ENCODE measurements at places on chromosomes 7 and 10.

DNA sequence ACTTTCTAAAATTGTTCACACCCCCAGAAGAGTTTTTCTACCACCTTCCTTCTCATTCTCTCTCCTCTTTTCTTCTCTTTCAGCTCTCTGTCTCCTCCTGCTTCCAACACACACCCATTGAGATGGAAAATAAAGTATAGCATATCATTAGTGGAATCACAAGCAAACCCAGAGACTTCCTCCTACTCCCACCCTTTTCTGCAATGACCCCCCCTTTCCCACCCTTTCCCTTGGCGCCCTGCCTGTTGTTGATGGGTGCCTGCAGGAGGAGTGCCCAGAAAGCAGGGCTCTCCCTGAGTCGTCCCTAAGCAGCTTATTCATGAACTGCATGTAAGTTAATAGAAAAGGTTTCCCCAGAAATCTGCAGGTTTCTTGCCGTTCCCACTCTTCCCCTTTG, 300.0 kb downstream of the PLXNA4 start:
- no peak for DNase-seq

DNA sequence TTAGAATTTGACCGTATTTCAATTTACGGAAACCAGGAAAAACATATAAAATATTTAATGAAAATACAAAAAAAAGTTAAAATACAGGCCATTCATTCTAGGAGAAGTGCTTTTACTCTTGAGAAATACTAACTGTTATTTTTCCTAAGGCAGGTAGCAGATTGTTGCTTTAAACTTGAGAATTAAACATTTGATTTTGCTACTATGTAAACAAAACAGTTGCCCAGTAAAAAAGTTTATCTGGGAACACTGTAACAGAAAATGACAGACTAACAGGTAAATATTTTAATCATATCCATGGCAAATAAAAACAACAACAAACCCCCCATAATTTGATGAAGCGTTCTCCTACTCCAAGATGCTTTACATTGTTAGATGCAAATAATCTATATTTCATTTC, 350.5 kb downstream of the CRPPA start:
- no peak for DNase-seq

DNA sequence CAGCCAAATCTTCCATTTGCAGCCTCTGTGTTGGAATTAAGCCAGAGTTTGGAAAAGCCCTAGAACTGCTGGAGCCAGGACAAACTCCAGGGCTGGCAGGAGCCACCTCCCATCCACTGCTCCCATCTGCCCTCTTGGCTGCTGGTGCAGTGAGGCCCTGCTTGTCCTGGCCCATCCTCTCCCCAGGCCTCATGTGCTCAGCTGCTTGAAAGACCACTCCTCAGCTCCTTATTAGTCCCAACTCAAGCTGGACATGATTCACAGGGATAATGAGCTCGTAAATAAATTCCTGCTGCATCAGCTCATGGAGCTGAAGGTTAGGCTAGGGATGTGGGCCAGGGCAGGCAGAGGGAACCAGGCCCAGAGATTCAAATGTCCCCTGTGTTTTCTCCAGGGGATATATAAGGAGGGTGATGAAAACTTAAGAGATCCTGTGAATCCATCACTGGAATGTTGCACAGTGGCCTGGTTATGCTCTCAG, 282.8 kb downstream of the RPS24 start:
- DNase-seq, result no peak

- DNase-seq, result no peak
Observed at GRCh38 chr7:86444245-86444644, 199.5 kb upstream of the GRM3 start.

- peak; percentile 49 for DNase-seq
Observed at GRCh38 chr10:102120991-102121738, 997 bp upstream of the LDB1 start.

DNA sequence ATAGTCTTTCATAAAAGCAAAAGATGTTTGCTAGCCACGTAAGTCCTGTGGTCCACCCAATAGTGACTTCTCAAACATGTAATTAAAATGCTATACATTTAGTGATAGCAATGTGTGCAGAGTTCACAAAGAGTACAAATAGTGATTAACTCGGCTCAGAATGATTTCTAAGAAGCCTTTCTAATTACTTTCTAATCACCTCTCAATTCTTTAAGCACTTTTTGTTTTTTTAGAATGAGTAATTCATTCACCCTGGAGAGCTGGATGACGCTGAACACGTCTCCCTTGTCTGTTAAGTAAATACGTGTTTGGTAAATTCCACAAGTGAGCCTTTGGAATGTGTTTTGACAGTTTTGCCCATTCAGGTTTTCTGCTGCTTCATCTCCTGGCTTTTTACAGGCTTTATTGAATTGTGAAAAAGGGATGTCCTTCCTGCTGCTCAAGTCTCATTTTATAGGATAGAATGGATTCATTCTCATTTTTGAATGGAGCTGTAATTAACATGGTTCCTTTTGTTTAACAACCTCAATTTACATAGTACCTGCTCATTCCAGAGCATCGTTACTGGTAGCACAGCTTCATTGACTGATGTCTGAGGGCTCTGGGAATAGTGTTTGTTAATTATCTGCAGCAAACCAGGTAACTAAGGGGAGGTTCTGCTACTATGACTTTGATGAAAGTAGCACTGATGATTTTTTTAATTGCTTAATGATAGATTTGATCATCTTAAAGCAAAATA, 212.1 kb downstream of the VTI1A start:
- no peak for DNase-seq

GRCh38 chr7:35556515-35557471, 138.1 kb downstream of the HERPUD2 start:
- no peak for DNase-seq

DNA sequence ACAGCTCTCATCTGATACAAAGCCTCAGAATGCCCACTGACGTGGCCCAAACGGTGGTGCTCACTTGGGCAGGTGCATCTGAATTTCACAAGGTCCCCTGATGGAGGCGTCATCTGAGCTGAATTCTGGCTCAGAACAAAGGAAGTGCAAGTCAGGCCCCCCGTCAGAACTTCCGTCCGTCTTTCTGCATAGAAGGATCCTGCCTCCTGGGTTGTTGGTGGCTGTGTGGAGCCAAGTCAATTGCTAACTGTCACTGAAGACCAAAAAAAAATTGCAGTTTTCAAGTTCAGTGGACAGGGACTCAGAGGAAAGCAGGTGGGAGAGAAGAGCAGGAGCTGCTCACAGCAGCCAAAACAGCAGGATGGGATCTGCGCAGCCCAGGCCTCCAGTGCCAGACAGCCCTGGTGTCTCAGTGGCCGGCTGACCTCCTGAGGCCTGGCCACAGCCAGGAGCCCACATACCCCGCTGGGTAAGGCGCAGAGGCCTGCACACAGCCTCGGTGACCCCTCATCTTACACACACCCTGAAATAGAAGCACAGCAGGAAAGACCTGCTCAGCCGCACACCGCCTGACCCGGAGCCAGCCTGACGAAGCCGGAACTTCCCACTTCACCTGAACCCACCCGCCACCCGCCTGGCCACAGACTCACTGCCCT, 49.4 kb downstream of the PYROXD2 start:
- no peak for DNase-seq

DNA sequence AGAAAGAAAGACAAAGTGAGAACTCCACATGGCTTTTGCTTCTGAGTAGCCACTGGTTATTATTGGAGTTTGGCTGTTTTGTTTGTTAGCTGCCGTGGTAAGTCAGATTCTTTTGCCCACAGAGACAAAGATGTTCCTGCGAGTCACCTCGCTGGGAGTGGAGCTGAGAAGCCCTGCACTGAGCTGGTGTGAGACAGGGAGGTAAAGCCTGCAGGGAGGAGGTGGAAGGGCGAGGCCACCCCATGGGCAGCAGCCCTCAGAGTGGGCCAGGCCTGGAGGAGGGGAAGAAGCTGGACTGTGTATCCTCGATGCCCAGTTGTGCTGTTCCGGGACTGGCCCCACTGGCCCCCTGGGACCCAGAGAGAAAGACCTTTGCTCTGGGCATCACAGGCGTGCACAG, 14.3 kb upstream of the NOM1 start:
- no peak for DNase-seq

DNA sequence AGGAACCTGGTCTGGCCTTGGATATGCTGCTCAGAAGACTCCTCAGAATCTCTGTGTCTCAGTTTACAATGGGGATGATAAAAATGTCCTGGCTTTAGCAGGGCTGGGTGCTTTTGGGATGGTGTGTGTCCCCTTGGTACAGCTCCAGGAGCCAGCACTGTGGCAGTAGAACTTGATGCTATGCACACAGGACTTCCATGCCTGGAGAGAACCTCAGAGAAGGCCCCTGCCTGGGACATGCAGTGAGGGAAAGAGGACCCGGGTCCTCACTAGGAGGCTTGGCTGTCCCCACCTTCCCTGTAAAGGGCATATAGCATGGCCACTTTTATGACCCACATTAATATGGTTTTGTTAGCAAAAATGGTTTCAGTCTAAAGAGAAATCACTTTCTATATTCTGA, 100.5 kb downstream of the GLRX3 start:
- no peak for DNase-seq

GRCh38 chr10:106278383-106278782, 886.1 kb downstream of the SORCS1 start:
- DNase-seq, result no peak

GRCh38 chr7:138666385-138666784, 34.8 kb downstream of the SVOPL start:
- no peak for DNase-seq

- no peak for DNase-seq
Observed at GRCh38 chr10:107364872-107365271, 200.4 kb upstream of the SORCS1 start.

GRCh38 chr10:34768261-34768971, 46.7 kb downstream of the PARD3 start:
- DNase-seq, result peak; percentile 52

DNA sequence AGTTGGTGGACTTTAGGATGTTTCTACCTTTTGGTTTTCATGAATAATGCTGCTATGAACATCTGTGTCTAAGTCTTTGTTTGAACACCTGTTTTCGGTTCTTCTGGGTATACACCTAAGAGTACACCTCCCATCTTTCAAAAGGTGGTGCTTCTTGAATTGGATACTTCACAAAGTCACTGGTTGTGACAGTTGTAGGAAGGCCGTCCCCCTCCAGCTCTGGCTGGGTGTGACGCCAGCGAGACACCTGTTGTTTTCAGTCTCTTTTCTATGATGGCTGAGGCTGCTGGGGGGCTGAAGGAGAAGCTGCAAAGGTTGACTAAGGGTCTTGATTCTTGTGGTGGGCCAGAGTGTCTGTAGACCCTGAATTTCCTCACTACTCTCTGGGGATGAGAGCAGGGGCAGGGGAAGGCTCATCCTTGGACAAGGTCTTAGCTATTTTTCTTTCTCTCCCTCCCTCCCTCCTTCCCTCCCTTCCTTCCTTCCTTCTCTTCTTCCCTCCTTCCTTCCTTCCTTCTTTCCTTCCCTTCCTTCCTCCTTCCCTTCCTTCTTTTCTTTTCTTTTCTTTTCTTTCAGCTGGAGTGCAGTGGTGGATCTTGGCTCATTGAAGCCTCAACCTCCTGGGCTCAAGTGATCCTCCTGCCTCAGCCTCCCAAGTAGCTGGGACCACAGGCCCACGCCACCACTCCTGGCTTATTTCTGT, 5.6 kb downstream of the NEURL1 start:
- DNase-seq, result no peak

DNA sequence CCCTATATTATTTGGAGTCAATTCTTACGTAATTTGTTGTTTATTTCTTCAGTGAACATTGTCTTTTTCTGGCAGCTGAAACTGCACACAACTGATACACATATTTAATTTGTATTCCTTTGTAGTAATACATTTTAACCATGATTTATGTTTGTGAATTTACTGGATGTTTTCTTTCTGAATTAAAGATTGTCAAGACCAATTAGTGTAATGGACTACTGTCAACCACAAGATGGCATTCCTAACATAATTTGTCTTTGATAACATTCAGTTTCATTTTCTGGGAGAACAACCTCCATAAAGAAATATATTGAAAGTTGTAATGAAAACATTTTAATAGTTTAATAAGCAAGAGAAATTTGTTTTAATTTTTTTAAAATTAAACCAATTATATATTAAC, 10.1 kb downstream of the THNSL1 start:
- DNase-seq, result no peak

GRCh38 chr7:54705436-54705835, 53.6 kb downstream of the SEC61G start:
- peak; percentile 27 for DNase-seq

DNA sequence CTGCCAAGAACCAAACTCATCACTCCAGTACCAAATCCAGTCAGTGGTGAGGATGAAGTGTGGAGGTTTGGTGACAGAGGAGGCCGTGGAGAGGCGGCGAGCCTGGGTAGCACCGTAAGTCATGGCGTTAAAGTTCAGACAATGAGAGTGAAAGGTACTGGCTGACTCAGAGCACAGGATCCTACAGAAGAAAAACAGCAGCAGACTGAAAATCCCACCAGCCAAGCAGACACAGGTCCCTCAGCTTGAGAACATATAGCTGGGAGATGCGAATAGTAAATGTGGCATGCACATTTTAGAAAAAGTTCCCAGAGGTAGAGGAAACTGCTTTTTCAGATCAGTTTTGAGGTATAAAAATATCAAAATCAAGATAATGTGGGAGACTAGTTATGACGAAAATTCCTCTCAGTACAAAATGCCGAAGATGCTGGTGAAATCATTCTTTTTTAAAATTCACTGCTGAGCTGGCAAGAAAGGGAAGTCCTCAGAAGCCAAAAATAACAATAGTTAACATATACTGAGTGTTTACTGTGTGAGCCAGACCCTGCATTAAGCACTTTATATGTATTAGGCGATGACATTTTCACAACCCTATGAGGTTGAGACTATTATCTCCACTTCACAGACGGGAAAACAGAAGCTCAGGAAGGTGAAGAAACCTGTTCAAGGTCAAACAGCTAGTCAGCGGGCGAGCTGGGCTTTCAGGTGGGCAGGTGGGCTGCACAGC, 20.9 kb downstream of the PARP12 start:
- no peak for DNase-seq

DNA sequence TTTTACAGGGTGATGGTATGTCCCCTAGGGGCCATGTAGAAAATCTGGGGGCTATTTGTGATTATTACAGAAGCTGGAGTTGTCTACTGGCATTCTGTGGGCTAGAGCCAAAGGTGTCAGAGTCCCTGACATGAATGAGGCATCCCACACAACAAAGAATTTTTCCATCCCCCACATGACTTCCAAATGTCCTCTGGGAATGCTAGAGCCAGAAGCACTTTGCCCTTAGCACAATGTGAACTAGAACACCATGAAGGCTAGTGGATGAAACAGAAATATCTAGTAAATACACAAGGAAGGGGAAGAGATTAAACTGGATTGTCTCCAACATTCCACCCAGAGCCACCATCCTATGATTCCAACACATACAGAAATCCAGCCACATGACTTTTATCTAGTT, 46.9 kb downstream of the FAM13C start:
- no peak for DNase-seq

DNA sequence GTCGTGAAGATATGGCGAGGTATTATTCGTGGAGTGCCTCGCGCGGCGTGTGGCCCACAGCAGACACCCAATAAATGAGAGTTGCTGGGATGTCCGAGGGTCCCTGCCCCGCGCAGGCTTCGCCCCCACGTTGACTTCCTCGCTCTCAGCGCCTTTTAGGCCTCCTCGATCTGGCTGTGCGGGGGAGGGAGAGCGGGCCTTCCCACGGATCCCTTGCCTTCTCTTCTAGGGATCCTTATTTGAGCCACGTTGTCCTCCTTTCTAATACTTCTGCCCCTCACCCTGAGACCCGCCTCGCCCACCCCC, 660 bp downstream of the VCL start:
- DNase-seq, result no peak
